Activated T-helper 1 cell treated with anti-CD3 and anti-CD28 coated beads, Interleukin-2, amount 50 U/mL, for 16 hours (primary cell): ENCODE measurements at places on chromosomes 2 and 18.

DNA sequence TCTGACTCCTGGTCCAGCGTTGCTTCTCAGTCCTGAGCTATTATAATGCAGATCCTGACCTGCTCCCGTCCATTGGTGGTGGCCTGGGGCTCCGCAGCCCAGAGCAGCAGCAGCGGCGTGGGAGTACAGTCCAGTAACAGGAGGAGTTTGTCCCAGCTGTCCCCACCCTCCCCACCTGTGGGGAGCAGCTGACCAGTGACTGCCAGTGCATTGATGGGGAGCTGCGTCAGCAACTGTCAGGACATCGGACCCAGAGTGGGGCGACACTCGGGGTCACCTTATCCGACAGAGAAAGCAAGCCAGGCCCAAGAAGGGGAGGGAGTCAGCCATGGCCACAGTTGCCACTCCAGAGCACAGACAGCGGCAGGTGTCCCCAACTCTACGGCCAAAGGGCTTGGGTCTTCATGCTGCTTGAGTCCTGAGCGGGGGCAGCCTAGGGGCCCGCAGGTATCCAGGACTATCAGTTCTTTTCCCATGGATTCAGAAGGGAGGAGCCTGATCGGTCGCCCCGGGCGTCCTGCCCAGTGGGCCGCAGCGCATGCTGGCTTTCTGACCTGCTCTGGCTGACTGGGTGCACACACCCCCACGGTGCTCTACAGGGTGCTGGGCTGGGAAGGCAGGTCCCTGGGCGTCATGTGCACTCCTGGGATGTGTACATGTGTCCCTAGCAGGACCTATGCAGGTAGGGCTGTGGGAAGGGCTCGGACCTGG lies 29.7 kb downstream of the DNMT3A start:
- no peak for DNase-seq

GRCh38 chr2:214575030-214575429 lies 164.2 kb downstream of the VWC2L start:
- no peak for DNase-seq

DNA sequence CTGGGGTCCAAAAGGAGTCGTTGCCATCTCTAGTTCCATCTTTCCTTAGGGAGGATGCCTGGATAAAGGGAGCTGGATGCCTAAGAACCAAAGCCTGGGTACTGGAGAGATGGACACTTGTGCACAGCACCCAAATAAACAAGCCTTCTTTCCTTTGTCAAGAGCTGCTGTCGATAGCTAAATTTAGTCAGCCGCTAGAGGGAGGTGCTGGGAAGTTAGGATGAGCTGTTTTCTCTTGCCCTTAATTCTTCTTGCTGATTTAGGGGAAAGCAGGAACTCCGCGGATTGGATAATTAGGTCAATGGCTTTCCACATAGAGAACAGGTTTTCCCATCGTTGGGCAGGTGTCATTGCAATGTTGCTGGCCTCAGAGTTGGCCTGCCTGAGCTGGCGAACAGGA lies 30.9 kb upstream of the SERPINB12 start:
- DNase-seq, result no peak

GRCh38 chr2:143452817-143453451 lies 323.7 kb downstream of the ARHGAP15 start:
- DNase-seq, result no peak

DNA sequence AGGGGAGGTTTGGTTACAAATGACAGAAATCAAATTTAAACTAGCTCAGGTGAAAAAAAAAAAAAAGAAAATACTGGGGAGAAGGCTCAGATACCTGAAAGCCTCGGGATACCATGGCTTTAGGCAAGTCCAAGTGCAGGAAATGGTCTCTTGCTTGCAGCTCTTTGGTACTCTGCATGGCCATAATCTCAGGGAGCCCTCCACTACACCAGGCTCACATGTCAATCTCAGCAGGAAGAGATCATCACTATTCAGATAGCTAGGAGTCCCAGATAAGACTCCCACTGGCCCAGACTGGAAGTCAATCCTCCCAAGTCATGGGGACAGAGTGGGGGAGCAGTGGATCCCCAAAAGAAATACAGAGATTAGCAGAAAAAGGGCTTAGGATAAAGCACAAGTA lies 64.8 kb upstream of the RALBP1 start:
- DNase-seq, result no peak

- no peak for DNase-seq
Observed at GRCh38 chr18:8231316-8231715, 377.9 kb upstream of the RAB12 start.

- DNase-seq, result no peak
Observed at GRCh38 chr2:225510796-225511195, 111.3 kb downstream of the NYAP2 start.

- no peak for DNase-seq
Observed at GRCh38 chr2:125312342-125312741, 1287.3 kb downstream of the CNTNAP5 start.

DNA sequence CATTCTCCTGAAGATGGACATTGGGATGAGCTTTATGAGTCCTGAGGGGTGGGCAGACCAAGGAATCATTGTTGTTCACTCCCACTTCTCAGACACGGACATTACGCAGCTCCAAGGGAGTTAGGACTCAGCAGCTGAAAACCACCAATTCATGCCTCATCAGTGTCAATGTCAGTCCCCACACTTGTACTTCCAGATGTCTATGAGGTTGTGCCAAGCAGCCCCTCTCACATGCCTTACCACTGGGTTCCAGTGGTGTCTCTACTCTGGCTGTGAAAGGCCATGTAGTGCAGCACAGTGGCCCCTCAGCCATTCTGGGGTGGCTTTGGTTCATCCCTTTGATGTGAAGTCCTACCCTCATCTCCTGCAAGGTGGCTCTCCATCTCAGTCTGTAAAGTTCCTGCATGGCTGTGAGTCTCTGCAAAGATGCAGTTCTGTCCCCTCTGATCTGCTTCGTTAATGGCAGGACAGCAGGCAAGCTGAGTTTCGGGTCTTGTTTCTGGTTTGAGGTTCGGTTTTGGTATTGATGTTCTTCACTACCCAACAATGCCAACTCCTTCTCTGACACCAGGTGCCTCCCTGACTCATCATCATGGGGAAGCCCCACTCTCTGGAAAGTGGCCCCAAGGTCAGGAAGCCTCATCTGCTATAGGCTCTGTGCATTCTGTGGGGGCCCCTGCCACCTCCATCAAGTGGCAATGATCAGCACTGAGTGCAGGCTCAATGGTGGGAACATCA lies 14.0 kb upstream of the COL6A3 start:
- peak; percentile 62 for DNase-seq

DNA sequence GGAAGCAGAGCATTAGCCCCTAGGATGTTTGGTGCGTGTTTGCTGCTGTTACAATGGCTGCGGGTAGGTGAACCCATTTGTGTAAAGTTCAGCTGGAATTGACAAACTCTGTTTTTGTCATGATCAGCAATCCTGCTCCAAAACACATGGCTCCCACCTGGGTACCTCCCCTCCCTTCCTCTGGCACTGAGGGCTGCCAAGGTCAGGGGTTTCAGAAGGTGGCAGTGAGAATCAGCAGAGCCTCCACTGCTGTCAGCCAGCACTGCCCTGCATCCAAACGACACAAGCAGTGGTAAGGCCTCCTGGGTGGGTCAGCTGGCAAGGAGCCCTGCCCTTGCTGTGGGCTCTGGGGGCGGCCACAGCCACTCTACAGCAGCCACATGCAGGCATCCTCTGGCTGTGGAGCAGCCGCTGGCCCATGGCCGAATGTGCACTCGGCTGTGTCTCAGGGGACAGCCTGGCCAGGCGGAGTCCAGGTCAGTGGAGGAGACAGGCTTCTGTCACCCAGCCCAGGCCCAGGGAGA lies 32.8 kb upstream of the LDLRAD4 start:
- DNase-seq, result no peak

GRCh38 chr2:11762031-11762430 lies 15.6 kb downstream of the LPIN1 start:
- DNase-seq, result no peak

- DNase-seq, result no peak
Observed at GRCh38 chr2:46338674-46339073, 41.5 kb downstream of the EPAS1 start.

- DNase-seq, result no peak
Observed at GRCh38 chr2:101272045-101272784, 19.5 kb downstream of the CNOT11 start.

- DNase-seq, result no peak
Observed at GRCh38 chr2:157432475-157433106, 11.3 kb downstream of the CYTIP start.
